ENCODE measurements at places on chromosomes 7 and 10.
A peak's percentile ranks its signal among the peaks of the same experiment; 100 is the strongest.

DNA sequence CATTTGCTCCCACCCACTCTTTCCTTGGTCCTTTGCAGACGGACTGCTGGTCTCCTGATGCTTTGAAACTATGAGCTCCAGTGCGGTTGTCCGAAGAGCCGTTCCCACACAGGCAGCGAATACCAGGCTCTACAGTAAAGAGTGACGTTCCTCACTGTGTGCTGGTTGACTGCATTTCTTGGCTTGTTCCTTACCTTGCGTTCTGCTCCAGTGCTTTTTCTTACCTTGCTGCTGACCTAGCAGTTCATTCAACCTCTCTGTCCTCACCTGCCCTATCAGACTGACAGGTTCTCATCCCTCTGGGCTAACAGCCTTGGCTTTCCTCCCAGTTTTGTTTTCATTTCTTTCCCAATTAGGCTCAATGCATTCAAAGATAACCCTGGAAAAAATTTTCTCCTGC lies 214.8 kb downstream of the TMEM178B start:
- no peak overlapping the region for H3K27ac ChIP-seq
- H3K4me1 ChIP-seq, result no peaks in the 10 kb centered on the region
- H3K4me3 ChIP-seq, result no peak overlapping the region
- H3K36me3 ChIP-seq, result no peaks in the 10 kb centered on the region
- DNase-seq, result no peak

- DNase-seq, result peak; percentile 77
- H3K27ac ChIP-seq, result no peak overlapping the region
- peaks cover 16% of the 10 kb centered on the region for H3K4me1 ChIP-seq
- peaks cover 40% of the 10 kb centered on the region for H3K27me3 ChIP-seq
These were observed 49.9 kb upstream of the STEAP1B start for GRCh38 chr7:22549667-22550513.

- H3K4me1 ChIP-seq, result no peaks in the 10 kb centered on the region
- H3K27ac ChIP-seq, result no peak overlapping the region
- no peak overlapping the region for H3K4me3 ChIP-seq
- no peaks in the 10 kb centered on the region for H3K27me3 ChIP-seq
These were observed 234.7 kb downstream of the GFRA1 start for GRCh38 chr10:116038259-116038658.

- no peak overlapping the region for H3K27ac ChIP-seq
- no peaks in the 10 kb centered on the region for H3K36me3 ChIP-seq
- H3K27me3 ChIP-seq, result peaks cover 16% of the 10 kb centered on the region
- peaks cover 8% of the 10 kb centered on the region for H3K4me1 ChIP-seq
- no peak overlapping the region for H3K4me3 ChIP-seq
These were observed 67.5 kb upstream of the ZMIZ1 start for GRCh38 chr10:79001082-79001885.
